ENCODE measurements at places on chromosomes 4 and X. TPM values are rescaled to one million over a fixed set of nuclear protein-coding genes. Genes with fewer than 3 reads are reported as not detected.

CD38 gene
- not detected for total RNA-seq

TRIM2 gene
- total RNA-seq = 52.5 TPM

FAM9C gene
- total RNA-seq = not detected

XG gene
- 1.2 TPM for total RNA-seq

DRD5 gene
- 0.13 TPM for total RNA-seq

DUSP21 gene
- not detected for total RNA-seq

CACNA1F gene
- total RNA-seq = 0.19 TPM

- DNase-seq = no peak
These were observed 75.7 kb upstream of the ARHGAP24 start for GRCh38 chr4:85399270-85399669.

DNA sequence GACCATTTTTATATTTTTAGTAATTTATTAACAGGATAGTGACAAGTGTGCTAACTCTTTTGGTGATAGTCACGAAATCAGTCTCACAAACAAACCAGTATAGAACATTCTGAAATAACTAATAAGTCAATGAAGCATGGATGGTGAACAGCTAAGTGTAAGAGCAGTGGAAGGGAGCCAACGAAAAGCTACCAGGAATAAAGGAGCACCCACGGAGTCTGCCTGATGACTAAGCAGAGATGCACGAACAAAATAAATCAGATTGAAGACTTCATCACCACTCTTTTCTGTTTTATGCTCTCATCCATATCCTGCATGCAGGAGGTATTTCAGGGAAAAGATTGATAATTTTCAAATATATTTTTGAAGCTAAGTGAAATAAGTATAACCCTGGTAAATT is 891.1 kb upstream of the HS3ST1 start:
- DNase-seq = no peak

GRCh38 chrX:141133272-141133671 is 43.7 kb downstream of the LDOC1 start:
- no peak for DNase-seq

DNA sequence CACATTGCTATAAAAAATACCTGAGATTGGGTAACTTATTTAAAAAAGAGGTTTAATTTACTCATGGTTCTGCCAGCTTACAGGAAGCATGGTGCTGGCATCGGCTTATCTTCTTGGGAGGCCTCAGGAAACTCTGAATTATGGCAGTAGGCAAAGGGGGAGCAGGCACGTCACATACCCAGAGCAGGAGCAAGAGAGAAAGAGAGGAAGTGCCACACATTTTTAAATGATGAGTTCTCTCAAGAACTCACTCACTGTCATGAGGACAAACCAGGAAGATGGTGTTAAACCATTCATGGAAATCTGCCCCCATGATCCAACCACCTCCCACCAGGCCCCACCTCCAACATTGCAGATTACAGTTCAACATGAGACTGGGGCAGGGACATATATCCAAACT is 10.0 kb upstream of the AFF1 start:
- DNase-seq = no peak

GRCh38 chrX:68929332-68930150 is 100.7 kb downstream of the EFNB1 start:
- DNase-seq = no peak

DNA sequence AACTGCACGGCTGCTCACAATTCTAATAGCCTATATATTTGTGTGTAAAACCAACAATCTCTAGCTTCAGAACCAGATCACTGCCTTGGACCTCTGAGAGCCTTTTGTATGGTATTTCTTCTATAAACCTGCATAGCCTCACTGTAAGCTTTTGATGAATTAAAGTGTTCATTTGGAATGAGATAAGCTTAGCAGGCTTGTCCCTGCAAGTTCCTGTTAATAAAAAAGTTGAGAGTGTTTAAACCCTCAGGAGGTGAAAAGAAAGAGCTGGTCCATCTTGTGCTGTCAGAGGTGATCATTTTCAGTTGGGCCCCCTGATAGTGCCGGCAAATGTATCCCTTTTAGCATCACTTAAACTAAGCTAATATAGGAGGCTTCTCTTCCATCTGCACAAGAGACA is 191.8 kb downstream of the GPC3 start:
- DNase-seq = no peak

DNA sequence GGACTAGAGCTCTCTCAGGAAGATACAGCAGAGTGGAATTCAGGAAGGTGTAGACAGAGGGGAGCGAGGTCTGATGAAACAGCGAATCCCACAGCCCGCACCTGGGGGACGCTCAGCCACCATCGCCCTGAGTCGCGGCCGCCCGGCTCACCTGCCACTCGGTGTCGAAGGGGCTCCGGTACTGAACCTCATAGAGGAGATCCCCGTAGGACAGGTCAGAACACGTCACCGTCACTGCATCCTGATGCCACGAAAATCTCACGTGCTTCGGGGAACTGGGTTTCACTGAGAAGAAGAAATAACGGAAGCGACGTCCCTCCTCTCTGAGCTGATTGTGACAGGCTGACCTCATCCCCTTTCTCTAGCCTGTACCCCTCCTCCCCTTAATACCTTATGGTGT is 10.2 kb downstream of the CRLF2 start:
- DNase-seq = no peak
